Activated CD4-positive, alpha-beta T cell treated with anti-CD3 and anti-CD28 coated beads, Interleukin-2, Interleukin-6, amounts not matched to agents 100 ng/mL and 50 ng/mL, durations not matched to agents 16 hours and 8 hours (primary cell): ENCODE measurements at places on chromosomes 3 and 15.

DNA sequence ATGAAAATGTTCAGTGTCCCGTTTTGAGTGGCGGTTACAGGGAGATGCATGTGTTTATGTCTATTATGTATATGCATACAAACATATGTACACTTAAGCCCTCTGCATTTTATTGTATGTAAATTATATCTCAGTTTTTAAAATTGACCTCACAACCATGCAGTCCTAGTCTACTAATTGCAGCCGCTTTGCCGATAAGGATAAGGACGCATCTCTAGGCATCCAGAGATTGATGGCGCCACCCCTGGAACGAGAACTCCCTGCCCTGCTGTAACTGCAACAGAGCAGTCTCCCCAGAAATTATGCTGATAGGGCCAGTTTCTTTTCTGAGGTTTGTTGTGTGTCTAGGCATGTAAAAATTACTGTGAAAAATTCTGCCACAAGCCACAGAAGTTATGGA is 40.4 kb upstream of the TUBGCP5 start:
- DNase-seq, result no peak

GRCh38 chr15:83926116-83926515 is 272.2 kb downstream of the ADAMTSL3 start:
- DNase-seq, result no peak

DNA sequence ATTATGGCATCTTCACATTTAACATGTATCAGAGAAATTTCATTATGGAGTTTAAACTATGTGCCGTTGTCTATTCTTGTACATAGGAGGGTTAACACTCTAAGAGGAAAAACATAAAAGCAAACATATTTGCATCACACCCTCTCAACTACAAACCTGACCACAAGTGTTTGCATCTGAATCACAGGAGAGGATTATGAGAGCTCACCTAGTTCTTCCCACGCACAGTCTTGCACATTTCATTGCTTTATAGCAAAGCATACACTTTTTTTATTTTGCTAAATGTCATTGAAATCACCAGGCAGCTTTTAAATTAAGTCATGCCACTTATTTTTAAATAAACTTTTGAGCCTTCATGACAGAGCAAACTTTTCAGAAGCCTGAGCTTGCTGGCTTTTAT is 12.5 kb downstream of the TRAT1 start:
- peak; percentile 86 for DNase-seq

DNA sequence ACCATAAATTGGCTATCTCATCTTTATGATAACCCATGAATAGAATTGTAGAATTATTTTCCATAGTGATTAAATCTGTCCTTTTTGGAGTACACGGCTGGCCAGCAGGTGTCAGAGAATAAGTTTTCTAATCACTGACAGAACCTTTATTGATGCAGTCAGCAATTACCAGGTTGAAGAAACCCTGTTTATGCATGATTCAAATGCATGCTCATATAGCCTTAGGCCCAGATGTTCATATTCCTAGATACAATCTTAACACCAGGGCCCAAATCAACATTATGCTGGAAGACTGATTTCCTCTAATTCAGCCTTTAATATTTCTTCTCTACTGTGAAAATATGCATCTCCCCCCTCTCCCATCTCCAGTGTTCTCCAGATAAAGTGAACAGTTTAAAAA is 243.5 kb upstream of the DCBLD2 start:
- no peak for DNase-seq

- no peak for DNase-seq
Observed at GRCh38 chr3:148930752-148931151, 60.6 kb upstream of the GYG1 start.

- no peak for DNase-seq
Observed at GRCh38 chr3:100706365-100706764, 2.9 kb upstream of the TFG start.

DNA sequence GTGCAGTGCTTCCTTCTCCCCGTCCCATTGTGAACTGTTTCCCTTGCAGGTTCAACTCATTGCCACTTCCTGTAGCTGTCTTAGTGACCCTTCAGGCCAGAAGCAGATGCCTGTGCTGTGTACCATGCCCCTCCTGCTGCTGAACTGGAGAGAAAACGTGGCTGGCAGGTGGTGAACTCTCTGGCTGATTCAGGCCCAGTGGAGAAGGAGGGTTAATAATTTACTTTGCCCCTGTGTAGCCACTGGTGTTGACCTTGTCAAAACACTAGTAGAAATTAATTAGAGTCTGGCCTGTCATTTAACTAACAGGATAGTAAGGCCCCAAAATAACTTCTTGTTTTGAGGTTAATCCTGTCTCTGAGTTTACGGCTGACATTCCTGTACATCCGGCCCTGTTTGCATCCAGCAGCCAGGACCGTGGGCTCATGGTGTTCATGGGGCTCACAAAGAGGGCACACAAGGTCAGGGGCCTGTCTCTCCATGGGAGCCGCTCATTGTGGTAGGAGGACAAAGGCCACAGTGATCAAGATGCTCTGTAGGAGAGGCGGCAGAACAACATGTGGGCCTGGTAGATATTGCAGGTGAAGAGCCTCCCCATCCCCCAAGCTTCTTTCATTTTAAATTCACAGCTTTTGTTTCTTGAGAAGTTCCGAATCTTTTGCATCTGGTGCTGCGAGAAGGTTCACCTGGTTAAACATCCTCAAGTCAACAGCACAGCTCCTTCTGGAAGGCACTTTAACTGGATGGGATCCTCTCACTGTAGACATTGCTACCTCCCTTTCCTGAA is 101.6 kb downstream of the CGNL1 start:
- no peak for DNase-seq

- no peak for DNase-seq
Observed at GRCh38 chr3:8846176-8846575, 76.8 kb upstream of the OXTR start.

- DNase-seq, result no peak
Observed at GRCh38 chr3:150599611-150600297, 3.4 kb upstream of the SELENOT start.

DNA sequence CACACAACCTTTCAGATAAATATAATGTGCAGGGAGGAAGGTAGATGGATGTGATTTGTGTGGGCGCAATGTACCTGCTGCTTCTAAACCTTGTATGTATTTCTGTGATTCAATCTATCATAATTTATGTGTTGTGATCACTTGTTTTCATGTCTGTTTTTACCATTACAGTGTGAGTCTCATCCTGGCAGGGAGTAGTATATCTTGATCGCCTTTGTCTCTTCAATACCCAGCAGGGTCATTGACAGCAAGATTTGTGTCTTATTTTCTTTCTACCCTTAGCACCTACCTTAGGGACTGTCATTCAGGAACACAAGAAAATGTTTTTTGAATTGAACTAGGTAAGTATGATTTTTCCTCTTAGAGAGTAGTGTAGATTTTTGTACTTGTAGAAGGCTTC is 83.7 kb upstream of the SELENOK start:
- DNase-seq, result no peak

DNA sequence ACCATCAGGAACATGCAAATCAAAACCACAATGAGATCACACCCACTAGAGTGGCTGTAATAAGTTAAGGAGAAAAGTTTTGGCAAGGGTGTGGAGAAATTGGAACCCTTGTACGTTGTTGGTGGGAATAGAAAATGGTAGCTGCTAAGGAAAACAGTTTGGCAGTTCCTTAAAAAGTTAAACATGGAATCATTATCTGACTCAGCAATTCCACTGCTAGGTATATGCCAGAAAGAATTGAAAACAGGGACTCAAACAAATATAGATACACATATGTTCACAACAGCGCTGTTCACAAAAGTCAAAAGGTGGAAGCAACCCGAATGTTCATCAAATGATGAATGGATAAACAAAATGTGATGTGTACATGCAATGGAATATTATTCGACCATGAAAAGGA is 138.8 kb upstream of the ATP2B2 start:
- no peak for DNase-seq

DNA sequence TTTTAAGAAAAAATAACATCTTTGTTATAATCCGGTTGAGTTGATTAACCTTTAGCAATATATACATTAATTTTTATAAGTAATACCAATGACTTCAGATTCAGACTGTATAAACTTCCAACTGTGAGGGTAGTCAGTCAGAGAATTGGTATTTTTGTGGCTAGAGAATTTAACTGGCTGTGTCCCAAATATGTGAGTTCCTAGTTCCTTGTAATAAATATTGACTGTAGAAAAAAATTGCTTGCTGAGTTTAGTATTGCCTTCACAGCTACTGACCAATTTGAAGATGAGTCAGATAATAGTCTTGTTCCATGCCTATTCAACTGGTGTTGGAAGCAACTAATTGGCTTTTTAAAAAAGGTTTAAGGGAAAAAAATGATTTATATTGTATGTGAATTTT is 210.8 kb downstream of the GAP43 start:
- DNase-seq, result no peak

DNA sequence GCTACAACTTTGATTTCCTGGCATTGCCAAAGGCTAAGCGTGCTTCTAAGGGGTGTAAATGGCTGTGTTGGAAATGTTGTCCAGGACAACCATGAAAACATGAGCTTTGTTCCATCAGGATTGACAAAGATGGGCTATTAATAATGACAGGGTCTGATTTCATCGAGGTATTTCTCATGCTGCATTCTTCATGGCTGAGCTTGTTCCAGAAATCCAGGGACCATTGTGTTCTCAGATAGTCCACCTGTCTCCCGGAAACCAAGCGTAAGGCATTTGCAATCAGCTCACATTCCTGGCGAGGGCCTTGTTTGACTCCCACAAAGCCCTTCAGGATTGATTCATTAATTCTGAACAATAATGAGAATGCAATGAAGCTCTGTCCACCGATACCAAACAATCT is 111.3 kb downstream of the CD47 start:
- no peak for DNase-seq

DNA sequence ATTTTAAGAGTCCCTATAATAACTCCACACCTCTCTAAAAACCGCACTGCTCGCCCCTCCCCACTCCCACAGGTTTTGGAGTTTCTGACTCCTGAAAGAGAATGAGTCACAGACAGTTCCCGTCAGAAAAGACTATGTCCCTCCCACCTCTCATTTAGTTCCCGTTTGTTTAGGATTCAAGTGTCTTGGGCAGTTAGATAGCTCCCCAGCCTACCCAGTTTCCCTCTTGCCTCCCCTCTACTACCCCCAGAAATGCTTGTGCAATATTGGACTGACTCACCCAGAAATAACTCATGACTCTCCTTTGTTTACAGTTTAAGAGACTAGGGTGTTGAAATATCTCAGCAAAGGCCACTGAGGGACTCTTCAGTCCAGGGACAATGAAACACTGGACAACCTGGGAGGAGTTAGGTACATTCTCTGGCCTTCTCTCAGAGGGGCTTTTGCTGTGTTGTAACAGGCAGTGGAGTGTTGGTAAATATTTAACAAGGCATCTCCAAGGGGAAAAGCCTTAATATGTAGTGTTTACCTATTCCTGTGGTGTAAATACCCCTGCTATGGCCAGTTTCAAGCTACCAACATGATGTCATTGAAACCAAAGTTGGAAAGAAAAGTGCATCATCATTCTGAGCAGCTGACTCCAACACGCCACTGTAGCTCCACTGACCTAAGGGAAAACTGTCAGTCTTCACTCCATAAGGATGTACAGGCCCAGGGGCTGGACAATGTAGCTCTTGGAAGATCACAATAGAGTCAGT is 96.1 kb upstream of the CHD2 start:
- peak; percentile 89 for DNase-seq

GRCh38 chr15:78195735-78196201 is 38.6 kb downstream of the ACSBG1 start:
- DNase-seq, result peak; percentile 51

DNA sequence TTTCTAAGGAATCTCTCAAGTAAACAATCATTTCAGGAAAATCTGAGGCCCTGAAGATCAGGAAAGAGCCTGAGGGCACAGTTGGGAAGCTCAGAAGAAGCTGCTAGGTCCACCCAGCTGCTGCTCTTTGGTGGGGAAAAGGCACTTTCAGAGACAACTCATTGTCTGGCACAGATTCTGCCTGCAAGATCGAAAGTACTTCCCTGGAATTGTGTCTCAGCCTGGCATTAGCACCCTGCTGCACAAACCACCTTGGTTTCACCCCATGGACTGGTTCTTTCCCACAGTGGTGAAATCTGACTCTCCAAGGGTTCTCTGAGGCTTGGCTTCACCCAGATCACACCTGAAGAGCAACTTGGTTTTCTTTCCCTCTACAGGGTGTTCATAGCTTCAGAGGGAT is 18.7 kb downstream of the THRB start:
- DNase-seq, result no peak

- peak; percentile 86 for DNase-seq
Observed at GRCh38 chr3:34056951-34057390, 258.5 kb downstream of the PDCD6IP start.

GRCh38 chr15:82530006-82530405 is 10.3 kb downstream of the RPS17 start:
- no peak for DNase-seq

DNA sequence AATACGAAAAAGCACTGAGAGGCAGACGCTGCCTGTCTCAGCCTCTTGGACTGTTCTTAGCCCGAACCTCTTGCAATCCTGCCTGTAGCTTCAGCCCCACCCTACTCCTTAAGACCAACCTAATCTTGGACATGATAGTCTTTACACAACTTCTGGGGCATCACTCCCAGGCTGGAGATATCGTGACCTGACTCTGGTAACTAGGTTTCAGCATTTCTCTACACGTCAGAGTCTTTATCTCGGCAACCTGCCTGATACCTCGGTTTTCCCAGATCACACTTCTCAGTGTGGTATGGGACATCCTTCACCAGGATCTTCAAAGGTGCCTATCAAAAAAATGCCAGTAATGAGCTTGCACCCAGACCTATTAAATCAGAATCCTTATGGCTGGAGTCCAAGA is 590.2 kb upstream of the KCNMB2 start:
- no peak for DNase-seq

- DNase-seq, result no peak
Observed at GRCh38 chr15:60804551-60804950, 325.6 kb upstream of the ICE2 start.

DNA sequence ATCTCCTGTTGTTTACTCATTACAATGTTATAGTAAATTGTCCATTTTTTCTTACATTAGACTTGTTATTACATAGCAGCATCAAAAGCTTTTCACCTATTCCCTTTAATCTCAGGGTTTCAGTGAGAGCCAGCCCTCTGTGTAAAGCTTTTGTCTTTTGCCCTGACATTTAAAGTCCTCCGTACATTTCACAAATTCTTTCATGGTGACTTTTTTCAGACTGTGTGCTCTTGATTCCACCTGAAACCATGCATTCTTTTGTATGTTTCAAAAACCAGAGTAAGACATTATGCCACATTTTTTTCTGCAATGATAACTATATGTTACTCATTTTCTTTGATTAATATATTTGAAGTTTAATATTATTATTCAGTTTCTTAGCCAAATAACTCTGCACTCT is 781.4 kb upstream of the ROBO1 start:
- no peak for DNase-seq

- DNase-seq, result no peak
Observed at GRCh38 chr3:124269619-124270018, 277.7 kb upstream of the ROPN1 start.

- no peak for DNase-seq
Observed at GRCh38 chr3:52527732-52528585, 5.7 kb downstream of the NT5DC2 start.

GRCh38 chr3:159881208-159881607 is 107.4 kb upstream of the IL12A start:
- no peak for DNase-seq
